ENCODE measurements at places on chromosomes 1 and 21.

DNA sequence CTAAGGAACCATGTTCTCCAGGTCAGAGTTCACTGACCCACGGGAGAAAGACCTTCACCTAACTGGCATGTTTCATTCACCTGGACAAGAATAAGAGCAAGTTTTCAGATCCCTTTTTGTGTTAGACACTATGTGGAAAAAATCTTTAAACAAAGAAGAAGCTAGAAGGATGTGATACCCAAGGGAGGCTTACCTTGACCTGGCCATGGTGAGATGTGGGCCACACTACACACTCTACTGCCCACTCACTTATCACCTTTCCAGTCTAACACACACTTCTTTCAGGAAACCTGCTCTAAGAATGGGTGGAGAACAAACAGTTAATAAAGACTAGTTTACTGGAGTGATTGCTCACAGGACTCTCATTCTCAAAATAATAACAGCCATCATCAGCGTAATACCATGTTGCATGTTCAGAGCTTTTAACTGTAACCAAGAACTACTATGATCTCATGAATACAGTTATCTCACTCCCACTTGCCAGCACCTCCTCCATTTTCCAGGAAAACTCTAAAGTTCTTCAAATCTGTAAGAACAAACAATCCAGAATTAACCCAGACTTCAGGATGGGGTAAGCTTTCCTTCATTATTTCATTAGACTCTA is 1.4 kb downstream of the RGS8 start:
- DNase-seq = no peak

DNA sequence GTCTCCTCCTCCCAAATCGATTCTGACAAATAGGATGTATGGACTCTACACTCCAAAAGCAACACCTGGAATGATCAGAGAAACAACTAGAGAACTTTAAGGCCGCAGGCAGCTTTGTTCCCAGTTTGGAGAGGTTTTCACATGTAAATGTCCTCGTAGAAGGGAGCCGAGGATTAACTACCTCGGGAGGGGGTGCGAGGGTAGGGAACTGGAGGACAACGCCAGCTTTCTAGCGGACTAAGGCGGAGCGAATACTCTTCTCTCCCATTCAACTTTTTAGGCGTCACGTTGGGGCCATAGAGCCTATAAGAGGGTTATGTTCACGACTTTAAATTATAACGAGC is 1.2 kb downstream of the SCAF4 start:
- peak; percentile 20 for DNase-seq

GRCh38 chr1:87402241-87403002 is 73.7 kb downstream of the LMO4 start:
- no peak for DNase-seq

DNA sequence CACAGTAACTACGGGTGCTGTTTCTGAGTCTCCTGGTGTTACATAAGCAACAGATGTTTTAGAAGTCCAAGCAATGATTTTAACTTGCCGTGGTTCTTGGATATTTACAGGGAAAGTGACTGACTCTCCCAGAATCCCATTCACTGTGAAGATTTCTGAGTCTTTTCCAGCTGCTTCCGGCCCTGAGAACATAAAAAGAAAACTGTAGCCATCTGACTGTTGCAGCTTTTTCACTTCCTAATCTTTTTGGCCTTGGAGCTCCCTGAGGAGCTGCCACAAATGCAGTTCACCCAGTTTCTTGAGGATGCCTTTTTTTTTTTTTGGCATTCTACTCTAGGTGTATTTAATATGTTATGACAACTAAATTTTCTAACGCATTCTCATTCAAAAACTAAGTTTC is 13.7 kb downstream of the CD84 start:
- DNase-seq = no peak

DNA sequence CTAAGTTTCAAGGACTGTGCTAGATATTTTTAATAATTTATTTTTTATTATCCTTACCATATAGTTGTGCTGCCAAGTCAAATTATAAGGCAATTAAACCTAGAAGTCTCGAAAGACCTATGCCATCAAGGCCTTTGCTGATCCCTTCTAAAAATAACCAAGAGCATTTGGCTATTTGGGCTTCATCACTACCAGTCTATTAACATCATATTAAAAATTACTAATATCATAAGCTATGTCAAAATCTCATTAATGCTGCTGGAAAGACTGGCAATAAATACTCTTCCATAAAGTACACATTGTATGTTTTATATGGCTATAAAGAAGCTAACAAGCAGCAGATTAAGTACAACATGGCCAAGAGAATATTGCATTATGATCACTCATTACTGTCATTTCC is 43.0 kb upstream of the MUTYH start:
- no peak for DNase-seq

DNA sequence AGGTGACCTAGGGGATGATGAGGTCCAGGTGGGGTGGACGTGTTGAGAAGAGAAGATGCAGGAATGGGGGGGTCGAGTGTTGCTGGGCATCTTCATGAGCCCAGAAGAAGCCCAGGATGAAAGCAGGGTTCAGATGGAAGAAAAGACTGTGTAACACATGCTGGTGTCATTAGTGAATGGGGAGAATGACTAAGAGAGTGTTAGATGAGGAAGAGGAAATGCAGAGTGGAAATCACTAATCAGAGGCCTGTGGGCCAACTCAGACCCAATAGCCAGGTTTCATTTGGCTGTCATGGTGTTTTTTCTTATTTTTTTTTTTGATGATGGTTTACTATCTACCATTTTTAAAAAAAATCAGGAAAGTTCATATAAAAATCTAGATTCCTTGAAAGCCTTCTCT is 180.8 kb upstream of the CAMK1G start:
- DNase-seq = no peak

DNA sequence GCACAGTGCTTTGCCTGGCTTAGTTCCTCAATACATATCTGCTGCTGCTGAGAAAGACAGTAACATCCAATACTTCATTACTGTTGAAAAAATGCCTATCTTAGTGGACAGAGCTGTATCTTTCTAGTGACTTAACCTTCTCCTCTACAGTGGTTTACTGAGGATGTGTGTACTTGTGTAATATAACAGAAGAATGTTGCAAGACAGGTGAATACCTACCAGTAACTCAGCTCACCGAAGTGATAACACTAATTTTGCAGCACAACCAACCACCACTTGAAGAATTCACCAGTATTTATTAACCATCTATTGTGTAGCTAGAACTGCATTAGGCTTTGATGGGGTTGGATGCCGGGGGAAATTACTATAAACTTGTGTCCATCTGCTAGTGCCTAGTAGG is 16.6 kb upstream of the TNN start:
- no peak for DNase-seq

DNA sequence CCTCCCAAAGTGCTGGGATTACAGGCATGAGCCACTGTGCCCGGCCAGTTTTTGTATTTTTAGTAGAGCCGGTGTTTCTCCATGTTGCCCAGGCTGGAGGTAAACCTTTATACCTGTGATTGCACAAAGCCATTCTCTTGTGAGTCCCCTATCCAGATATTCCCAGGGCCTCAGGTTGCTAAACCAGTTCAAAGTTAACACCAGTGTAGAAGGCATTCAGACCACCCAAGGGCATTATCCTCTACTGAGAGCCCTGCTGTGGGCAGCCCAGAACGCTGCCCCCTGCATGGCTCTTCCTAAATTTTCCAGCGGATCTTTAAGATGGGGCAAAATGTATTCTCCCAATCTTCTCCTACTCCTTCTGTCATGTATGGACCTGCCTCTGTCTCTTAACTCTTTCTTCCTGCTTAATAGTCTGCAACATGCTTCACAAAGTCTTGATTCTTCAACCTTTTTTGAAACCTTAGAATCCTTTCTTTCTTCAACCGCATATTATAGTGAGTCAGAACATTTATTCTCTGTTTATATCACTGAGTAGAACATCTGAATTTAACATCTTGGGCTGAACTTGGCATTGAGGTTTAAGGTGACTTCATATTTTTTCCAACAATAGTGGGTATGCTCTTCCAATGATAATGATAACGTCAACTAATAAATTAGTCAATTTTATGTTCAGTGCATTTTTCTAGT is 36.0 kb downstream of the UBE4B start:
- DNase-seq = no peak

GRCh38 chr1:184497959-184498723 is 111.3 kb downstream of the C1orf21 start:
- DNase-seq = no peak

DNA sequence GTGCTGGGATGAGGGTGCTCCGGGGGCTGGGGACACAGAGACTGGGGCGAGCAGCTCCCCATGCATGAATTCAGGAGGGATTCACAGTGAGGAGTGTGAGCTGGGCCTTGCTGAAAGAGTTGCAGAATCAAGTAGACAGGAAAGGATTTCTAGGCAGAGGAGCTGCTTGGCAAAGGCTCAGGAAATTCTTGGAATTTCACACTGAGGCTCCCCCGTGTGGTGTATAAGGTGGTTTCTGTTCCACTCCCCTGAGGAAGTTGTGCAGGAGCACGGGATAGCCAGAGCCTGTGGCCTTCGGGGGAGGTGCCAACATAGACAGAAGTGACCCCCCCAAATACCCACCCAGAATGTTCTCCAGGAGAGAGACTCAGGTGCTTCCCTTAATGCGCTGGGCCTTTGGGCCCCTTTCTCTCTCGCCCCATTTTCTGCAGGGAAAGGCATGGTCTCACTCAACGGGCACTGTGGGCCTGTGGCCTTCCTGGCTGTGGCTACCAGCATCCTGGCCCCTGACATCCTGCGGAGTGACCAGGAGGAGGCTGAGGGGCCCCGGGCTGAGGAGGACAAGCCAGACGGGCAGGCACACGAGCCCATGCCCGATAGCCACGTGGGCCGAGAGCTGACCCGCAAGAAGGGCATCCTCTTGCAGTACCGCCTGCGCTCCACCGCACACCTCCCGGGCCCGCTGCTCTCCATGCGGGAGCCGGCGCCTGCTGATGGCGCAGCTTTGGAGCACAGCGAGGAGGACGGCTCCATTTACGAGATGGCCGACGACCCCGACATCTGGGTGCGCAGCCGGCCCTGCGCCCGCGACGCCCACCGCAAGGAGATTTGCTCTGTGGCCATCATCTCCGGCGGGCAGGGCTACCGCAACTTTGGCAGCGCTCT is 58.5 kb upstream of the ACTL8 start:
- no peak for DNase-seq

- DNase-seq = no peak
These were observed 8.6 kb downstream of the AIM2 start for GRCh38 chr1:159067699-159068621.

DNA sequence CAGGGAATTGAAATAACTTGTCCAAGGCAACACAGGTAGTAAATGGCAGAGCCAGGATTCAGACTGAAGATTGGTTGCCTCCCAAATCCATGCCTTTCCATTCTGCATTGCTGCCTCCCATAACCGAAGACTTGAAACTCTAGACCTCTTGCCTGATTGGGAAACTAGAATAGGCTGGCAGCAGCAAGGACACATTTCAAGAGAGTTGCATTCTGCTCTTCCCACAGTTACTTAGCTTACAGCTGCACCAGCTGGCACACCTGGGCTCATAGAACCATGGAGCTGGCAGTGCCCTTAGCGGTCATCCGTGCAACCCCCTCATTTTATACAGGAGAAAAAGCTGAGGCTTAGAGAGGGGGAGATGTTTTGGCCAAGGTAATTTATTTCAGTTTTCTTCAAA is 8.0 kb downstream of the TRNAU1AP start:
- DNase-seq = no peak

GRCh38 chr1:150259758-150260669 is 2.4 kb downstream of the CA14 start:
- no peak for DNase-seq

DNA sequence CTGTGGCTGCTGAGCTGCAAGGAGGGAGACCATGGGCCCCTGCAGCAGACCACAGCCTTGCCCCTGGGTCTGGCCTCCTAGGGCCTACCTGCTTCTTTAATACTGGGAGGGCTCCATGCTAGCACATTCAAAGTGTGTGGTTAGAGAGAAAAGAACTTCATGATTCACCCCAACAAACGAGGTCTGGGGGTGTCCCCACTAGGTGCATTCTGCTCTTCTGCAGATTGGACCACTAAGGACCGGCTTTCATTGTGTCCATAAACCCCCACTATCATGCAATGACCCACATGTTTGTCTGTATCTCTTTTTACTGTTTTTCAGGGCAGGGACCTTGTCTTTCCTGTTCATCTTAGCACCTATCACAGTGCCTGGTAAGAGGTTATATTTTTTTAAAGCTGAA is 185.4 kb downstream of the OMA1 start:
- no peak for DNase-seq

DNA sequence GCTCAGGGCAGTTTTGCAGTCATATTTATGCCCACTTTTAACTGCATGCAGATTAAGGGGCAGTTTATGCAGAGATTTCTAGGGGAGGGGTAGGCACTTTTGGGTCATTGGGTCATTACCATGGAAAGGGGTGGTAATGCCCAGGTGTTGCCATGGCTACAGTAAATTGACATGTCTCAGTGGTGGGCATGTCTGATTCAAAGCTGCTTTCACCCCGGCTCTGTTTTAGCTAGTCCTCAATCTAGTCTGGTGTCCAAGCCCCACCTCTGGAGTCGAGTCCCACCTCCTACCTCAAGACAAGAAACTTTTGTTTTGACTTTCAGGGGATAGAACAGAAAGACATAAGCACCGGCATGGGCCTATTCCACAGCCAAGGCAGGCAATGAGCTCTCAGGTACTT is 8.9 kb upstream of the NEK2 start:
- DNase-seq = no peak

All from stimulated activated CD4-positive, alpha-beta T cell treated with anti-CD3 and anti-CD28 coated beads, Interleukin-15, amount 100 ng/mL, for 24 hours (primary cell).